ENCODE measurements at places on chromosomes 1 and 21. TPM values are rescaled to one million over a fixed set of nuclear protein-coding genes. Genes with fewer than 3 reads are reported as not detected.

The MYCL gene
- 5.8 TPM for polyA plus RNA-seq

The TNFRSF14 gene
- 53.5 TPM for polyA plus RNA-seq

The C1orf52 gene
- 24.0 TPM for polyA plus RNA-seq

The TMEM81 gene
- polyA plus RNA-seq: 1.8 TPM

The TNFRSF4 gene
- 1.2 TPM for polyA plus RNA-seq

The OR2G6 gene
- not detected for polyA plus RNA-seq

The FLG2 gene
- not detected for polyA plus RNA-seq

The CYP4A11 gene
- not detected for polyA plus RNA-seq

The KHDC4 gene
- 25.2 TPM for polyA plus RNA-seq

The TINAGL1 gene
- 87.9 TPM for polyA plus RNA-seq

The IL19 gene
- polyA plus RNA-seq: 0.10 TPM

The LCE1A gene
- polyA plus RNA-seq: not detected

The RC3H1 gene
- polyA plus RNA-seq: 4.6 TPM

The CFAP45 gene
- polyA plus RNA-seq: 0.29 TPM

The ADAMTS1 gene
- polyA plus RNA-seq: 29.6 TPM

The CNIH3 gene
- polyA plus RNA-seq: 1.4 TPM

The CEP170 gene
- polyA plus RNA-seq: 7.8 TPM

The PRKACB gene
- 66.8 TPM for polyA plus RNA-seq

The ILDR2 gene
- polyA plus RNA-seq: not detected

The DCDC2B gene
- polyA plus RNA-seq: not detected

The TPTE gene
- polyA plus RNA-seq: not detected

The ADGRB2 gene
- not detected for polyA plus RNA-seq

The B3GALT2 gene
- polyA plus RNA-seq: 0.47 TPM

The AADACL4 gene
- 0.04 TPM for polyA plus RNA-seq

The COL8A2 gene
- polyA plus RNA-seq: 3.2 TPM

The NTMT2 gene
- polyA plus RNA-seq: not detected

The PPM1J gene
- 2.5 TPM for polyA plus RNA-seq

The RNF207 gene
- polyA plus RNA-seq: 5.3 TPM

The BARHL2 gene
- not detected for polyA plus RNA-seq

The TCHHL1 gene
- not detected for polyA plus RNA-seq

The LCE3D gene
- not detected for polyA plus RNA-seq

The TCHH gene
- polyA plus RNA-seq: 0.10 TPM

The STIL gene
- 2.4 TPM for polyA plus RNA-seq

The SAMD13 gene
- polyA plus RNA-seq: 21.3 TPM

The KPRP gene
- not detected for polyA plus RNA-seq

The TIAM1 gene
- polyA plus RNA-seq: 1.2 TPM

The NGF gene
- not detected for polyA plus RNA-seq

The ODF2L gene
- polyA plus RNA-seq: 14.4 TPM

The EDARADD gene
- not detected for polyA plus RNA-seq

The TMEM51 gene
- 15.3 TPM for polyA plus RNA-seq

The PROK1 gene
- polyA plus RNA-seq: 0.09 TPM

The DDAH1 gene
- 25.2 TPM for polyA plus RNA-seq

The KCND3 gene
- polyA plus RNA-seq: 4.5 TPM

The PKLR gene
- polyA plus RNA-seq: 0.38 TPM

The RAVER2 gene
- polyA plus RNA-seq: 48.8 TPM

The C1QB gene
- polyA plus RNA-seq: 843 TPM

The KCTD3 gene
- polyA plus RNA-seq: 36.0 TPM

The CYP4X1 gene
- not detected for polyA plus RNA-seq

The KMO gene
- polyA plus RNA-seq: 1.8 TPM

The MYBPH gene
- polyA plus RNA-seq: not detected
